Lung (tissue), 17 donors: ENCODE measurements at places on chromosomes 6 and 20. TPM values are rescaled to one million over a fixed set of nuclear protein-coding genes. Genes with fewer than 3 reads are reported as not detected.

The PRKN gene
- total RNA-seq = 11.2 TPM

The DHX16 gene
- 28.7 TPM for total RNA-seq

The PRDM13 gene
- not detected for total RNA-seq

The GTSF1L gene
- not detected for total RNA-seq

The SMIM13 gene
- 7.6 TPM for total RNA-seq

The TAAR9 gene
- total RNA-seq = not detected

The FILIP1 gene
- 24.1 TPM for total RNA-seq

The RWDD2A gene
- total RNA-seq = 2.8 TPM

The SAMD3 gene
- total RNA-seq = 2.8 TPM

The CLPSL2 gene
- total RNA-seq = not detected

The CD93 gene
- total RNA-seq = 239 TPM

The ME1 gene
- total RNA-seq = 4.9 TPM

The TPD52L2 gene
- total RNA-seq = 66.2 TPM

The CFB gene
- 212 TPM for total RNA-seq

The GUCA1A gene
- not detected for total RNA-seq

The RSPO4 gene
- total RNA-seq = 7.4 TPM

The PRSS35 gene
- total RNA-seq = 0.46 TPM

The TXLNB gene
- total RNA-seq = 2.8 TPM

The PGC gene
- total RNA-seq = 586 TPM

The NOTCH4 gene
- total RNA-seq = 43.0 TPM

The CNR1 gene
- 18.3 TPM for total RNA-seq

The RIPPLY2 gene
- total RNA-seq = not detected

The POU5F1 gene
- 2.2 TPM for total RNA-seq

The HS3ST5 gene
- total RNA-seq = 0.18 TPM

The BEND6 gene
- 0.63 TPM for total RNA-seq

The C6orf58 gene
- total RNA-seq = not detected

The DLK2 gene
- 2.6 TPM for total RNA-seq

The LAMA2 gene
- total RNA-seq = 73.1 TPM

The OR2H2 gene
- not detected for total RNA-seq

The MEP1A gene
- 0.06 TPM for total RNA-seq

The PLEKHG1 gene
- 42.0 TPM for total RNA-seq

The PACRG gene
- 26.6 TPM for total RNA-seq

The CCDC170 gene
- 24.1 TPM for total RNA-seq

The UST gene
- 24.0 TPM for total RNA-seq

The SOX18 gene
- 12.1 TPM for total RNA-seq

The ENPP3 gene
- total RNA-seq = 2.9 TPM

The OR2J3 gene
- total RNA-seq = 0.06 TPM

The GCNT2 gene
- total RNA-seq = 21.6 TPM

The LHFPL5 gene
- total RNA-seq = not detected

The PNLDC1 gene
- total RNA-seq = 0.23 TPM

The ZFP57 gene
- total RNA-seq = 0.14 TPM

The SLC52A3 gene
- 2.7 TPM for total RNA-seq

The GABRR1 gene
- not detected for total RNA-seq

The SLC22A16 gene
- 1.3 TPM for total RNA-seq

The SIRPB1 gene
- 1.2 TPM for total RNA-seq

The CDH4 gene
- 2.1 TPM for total RNA-seq

The LSM2 gene
- 22.0 TPM for total RNA-seq

The RIMS4 gene
- total RNA-seq = 5.6 TPM

The CST5 gene
- 0.37 TPM for total RNA-seq

The CYP39A1 gene
- 14.4 TPM for total RNA-seq

The ISM1 gene
- total RNA-seq = 3.4 TPM

The IRF4 gene
- 5.0 TPM for total RNA-seq

The DEFB110 gene
- total RNA-seq = not detected

The MICB gene
- total RNA-seq = 5.3 TPM

The FAM217A gene
- not detected for total RNA-seq
